ENCODE measurements at places on chromosomes 7 and 10.

DNA sequence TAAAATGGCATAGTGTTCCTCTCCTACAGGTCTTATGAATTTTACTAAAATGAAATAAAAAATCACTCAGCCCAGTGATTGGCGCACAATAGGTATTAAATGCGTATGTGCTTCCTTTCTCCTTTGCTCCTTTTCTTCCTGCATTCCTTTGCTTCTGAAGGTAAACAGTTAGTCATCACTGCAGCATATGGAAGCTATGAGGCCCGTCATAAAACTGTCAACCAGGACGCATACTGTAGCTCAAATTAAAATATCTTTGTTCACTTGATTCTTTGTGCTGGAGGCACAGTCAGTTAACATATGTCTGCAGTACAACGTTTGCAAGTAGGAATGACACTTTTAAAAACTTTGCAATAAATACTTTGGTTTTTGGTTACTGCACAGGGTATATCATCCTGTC is 374.7 kb downstream of the TCERG1L start:
- DNase-seq = no peak

- DNase-seq = no peak
These were observed 85.9 kb downstream of the FRMD4A start for GRCh38 chr10:14244801-14245211.

GRCh38 chr10:25707976-25708671 is 225.9 kb upstream of the MYO3A start:
- DNase-seq = no peak

- no peak for DNase-seq
These were observed 444 bp upstream of the TNPO3 start for GRCh38 chr7:129055294-129055816.

GRCh38 chr10:67549390-67549789 is 146.6 kb downstream of the CTNNA3 start:
- DNase-seq = no peak

Data from stimulated activated CD4-positive, alpha-beta T cell treated with anti-CD3 and anti-CD28 coated beads, Interleukin-12 subunit alpha, Interleukin-12 subunit beta, amount 100 ng/mL, for 48 hours (primary cell).